ENCODE measurements at places on chromosomes 6 and 20.
A peak's percentile ranks its signal among the peaks of the same experiment; 100 is the strongest.

DNA sequence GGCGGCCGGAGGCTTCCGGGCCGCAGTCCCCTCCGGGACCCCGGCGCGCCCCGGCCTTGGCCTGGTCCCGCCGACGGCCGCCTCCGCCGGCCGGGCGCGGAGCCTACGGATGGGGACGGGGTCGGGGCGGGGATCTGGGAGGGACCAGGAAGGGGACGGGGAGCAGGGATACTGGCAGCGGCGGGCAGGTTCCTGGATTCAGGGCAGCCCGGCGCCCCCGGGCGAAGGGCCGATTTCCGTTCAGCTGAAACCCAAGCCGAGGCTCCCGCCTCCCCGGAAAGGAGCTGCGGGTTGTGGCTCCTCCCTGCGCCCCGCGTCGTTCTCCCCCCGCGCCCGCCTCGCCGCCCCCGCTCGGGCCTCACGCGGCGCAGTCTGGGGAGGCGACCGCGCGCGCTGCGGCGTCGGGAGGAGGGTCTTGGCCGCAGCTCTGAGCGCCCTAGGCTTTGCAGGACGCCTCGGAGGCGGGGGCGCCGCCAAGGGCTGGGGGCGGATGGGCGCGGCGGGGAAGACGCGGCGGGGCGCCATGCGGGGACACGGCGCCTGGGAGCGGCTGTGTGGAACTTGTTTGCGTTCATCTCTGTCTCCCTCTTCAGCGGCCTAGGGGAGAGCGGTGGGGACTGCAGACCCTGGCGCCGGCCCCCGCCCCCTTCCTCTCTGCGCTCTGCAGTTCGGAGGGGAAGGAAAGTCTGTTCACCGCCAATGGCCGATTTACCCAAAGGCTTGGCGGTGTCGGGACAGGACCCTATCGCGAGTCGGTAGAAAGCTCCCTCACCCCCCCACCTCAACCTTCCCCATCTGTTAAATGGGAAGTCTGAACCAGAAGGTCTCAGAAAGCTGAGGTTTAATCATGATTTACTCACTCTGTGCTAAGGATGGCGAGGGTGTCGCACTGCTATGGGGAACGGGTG is 22.7 kb upstream of the TMEM181 start:
- DNase-seq = peak; percentile 29

DNA sequence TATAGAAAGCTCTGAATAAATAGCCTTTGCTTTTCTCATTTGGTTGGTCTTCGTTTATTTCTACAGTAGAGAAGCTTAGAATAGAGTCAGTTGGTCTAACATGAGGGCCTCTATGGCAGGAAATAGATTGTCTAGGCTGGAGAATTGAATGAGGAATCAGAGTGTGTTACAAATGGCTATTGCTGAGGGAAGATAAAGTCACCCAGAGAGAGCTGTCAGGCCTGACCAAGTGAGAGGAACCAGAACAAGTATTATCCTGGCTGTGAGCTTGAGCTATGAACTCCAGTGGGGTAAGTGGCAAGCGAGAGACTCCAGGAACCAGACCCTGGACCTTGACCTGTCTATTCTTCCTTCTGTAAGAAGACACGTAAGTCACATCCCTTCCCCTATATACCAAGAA is 353.1 kb downstream of the CD83 start:
- DNase-seq = no peak

- DNase-seq = no peak
Measured at GRCh38 chr6:14134211-14134910, 16.8 kb downstream of the CD83 start.

- no peak for DNase-seq
Measured at GRCh38 chr6:82686719-82687118, 323.1 kb downstream of the TPBG start.

DNA sequence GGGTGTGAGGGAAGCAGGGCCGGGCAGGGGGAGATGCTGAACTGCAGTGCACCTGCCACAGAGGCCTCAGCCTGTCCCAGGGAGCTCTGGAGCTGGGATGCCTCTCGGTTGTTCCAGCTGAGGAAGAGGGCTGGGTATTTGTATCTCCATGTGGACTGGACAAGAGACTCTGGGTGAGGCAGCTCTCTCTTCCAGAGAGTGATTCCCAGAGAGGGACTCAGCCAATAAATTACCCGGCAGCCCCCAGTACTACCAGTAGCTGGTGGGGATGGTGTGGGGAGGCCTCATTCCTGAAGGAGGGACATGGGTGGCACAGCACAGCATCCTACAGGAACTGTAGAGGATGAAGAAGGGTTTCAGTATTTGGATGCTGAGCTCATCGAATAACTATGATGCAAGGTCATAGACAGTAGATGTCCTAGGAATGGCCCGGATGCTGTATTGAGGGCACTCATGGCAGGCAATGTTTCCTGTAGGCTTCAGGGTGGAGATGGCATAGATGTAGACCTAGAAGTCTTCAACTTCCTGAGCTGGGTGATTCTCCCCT is 1.4 kb downstream of the FGD2 start:
- no peak for DNase-seq

- no peak for DNase-seq
Measured at GRCh38 chr20:50297498-50298376, 107.1 kb downstream of the CEBPB start.

- DNase-seq = no peak
Measured at GRCh38 chr6:100491952-100492670, 27.4 kb upstream of the SIM1 start.

DNA sequence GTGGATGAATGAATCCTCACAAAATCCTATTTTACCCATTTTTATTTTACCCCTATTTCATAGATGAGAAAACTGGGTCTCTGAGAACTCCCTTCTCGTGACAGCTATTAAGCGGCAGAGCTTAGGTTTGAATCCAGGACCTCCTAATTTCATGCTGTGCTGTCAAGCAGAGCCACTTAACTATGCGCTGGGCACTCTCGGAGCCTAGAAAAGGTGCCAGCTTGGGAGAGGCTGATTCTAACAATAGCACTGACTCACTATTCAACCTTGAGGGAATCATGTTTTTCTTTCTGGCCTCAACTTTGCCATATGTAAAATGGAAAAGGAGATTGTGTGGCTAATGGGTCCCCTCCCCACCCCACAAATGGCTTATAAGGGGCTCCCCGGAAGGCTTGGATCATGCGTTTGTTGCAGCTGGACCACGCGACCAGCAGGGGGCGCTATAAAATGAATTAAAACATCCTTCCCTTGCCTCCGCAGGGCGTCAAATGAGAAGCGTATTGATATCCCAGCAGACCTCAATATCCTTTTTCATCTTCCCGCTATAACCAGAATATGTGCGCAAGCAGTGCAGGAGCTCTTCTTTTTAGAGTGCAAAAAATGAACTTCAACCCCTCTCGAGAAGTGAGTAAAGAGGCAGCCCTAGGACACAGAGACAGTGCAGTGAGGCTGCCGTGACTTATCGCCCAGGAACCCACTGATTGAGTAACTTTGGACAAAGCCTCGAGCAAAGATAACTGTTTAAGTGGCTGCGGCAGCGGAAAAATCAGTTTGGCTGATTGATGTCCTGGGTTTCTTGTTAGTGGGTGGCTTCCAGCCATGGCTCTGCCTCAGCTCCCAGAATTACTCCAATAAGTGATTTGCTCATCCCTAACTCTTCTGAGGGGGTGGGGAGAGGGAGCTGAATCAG is 12.8 kb upstream of the PDYN start:
- DNase-seq = peak; percentile 13

DNA sequence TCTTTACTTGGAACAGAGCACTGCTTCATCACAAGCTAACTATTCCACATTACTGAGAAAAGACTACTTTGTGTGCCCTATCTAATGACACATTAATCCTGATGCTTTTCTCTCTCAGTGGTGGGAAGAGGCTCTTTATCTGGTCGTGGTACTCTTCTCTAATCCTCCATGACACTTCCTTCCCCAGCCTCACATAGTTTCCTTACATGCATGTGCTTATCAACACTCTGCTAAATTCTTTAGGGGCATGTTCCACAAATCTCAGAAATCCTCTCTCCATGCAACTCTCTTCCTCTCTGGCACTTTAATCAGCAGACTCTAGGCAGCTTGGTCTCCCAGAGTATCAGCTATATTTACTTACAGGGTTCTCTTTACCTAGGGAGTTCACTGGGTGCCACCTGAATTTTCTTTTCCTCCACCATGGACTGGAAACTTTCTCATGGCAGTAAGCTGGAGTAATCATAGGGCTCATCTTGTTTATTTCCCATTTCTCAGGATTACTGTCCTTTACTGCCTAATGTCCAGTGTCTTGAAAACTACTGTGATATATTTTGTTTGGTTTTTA is 27.0 kb upstream of the SLC22A2 start:
- DNase-seq = no peak

GRCh38 chr20:57598491-57598890 is 21.7 kb downstream of the ZBP1 start:
- no peak for DNase-seq

DNA sequence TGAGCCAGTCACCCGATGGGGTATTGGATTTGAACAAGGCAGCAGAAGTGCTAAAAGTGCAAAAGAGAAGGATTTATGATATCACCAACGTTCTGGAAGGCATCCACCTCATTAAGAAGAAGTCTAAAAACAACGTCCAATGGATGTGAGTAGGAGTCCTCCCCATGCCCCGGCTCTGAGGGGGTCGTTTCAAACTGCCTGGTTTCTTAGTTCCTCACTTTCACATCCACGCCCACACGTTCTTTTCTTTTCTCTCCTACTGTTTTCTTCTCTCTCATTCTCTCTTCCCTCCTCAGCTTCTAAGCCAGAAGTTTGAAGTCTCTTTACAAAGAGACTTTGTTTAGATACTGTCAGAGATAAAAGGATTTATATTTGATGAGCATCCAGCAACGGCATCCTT is 53.0 kb upstream of the CDKAL1 start:
- DNase-seq = no peak

DNA sequence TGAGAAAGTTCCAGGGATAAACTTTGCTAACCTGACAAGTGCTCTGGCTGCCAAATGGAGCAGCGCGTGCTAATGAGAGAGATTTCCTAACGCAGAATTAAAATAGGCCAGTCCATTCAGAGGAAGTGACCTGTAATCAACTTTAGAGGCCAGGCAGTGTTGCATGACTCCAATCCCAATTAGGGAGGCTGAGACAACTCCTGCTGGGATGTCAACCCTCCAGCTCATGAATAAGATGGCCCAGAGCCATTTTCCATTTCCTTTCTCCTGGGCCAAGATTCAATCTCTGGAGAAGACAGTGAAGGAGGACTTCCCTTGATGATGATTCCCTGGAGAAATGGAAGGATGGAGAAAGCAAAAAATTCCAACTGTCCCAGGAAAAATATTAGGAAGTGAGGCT is 241.5 kb upstream of the RNF24 start:
- DNase-seq = no peak

DNA sequence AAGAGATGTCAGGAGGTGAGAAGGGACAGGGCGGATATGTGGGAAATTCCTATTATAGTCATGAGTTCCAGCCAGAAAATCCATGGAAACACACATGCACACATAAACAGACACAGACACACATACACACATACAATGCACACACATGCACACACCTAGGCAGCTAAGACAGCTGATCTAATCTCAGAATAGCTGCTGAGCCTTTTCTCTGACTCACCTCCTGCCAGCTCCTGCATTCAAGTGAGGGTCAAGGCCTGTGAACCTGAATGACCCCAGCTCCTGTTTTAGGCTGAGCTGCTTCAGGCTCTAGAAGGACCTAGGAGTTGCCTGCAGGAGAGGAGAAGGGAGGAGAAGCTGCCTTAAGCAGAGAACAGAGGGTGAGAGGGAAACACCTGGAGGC is 21.6 kb upstream of the RAET1L start:
- no peak for DNase-seq

- no peak for DNase-seq
Measured at GRCh38 chr6:162825597-162825996, 97.8 kb downstream of the PACRG start.

DNA sequence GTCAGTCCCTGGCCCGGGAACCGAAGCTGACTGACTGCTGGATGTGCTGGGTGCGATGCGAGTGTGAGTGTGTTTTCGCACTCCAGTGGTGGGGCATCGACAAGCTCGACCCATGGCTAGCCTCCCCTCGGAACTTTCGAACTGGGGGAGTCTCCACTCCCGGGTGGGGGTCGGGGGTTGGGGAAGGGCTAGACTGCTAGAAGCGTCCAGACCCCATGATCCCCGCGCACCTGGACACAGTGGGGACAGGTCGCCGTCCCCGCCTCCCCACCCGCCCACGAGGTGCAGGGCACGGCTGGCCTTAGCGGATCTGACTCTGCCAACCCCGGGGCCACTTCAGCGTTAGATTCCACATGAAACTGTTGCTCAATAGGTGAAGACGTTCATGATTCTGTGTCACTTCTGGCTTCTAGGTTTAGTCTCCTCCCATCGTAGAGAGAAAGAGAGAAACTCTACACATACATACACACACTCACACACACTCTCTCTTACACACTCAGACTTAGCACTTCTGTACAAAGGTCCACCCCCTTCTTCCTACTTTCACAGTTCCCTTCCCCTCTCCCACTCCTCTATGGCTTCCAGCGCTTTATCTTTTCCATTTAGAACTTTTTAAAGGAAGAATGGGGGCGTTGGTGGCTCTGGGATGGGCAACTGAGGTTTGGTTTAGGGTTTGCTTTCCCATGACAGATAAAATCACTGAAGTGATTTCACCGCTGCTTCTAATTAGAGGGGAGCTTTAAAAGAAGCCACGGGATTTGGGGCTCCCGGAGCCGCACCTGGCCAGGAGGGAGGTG is 5.1 kb upstream of the TFAP2A start:
- no peak for DNase-seq

DNA sequence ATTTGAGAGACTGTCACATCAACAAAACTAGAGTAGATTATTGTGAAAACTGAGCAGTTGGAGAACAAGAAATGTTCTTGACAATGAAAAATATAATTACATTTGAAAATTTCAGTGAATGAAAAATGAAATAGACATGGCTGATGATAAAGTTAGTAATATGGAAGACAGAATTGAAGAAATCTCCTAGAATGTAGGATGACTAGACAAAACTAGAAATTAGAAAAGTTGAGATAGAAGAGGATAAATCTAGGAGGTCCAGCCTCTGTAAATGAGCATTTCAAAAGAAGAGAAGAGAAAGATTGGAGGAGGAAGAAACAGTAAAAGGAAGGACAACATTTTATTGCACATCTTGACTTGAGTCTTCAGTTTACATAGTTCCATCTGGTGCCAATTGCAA is 178.7 kb downstream of the NFATC2 start:
- DNase-seq = no peak

DNA sequence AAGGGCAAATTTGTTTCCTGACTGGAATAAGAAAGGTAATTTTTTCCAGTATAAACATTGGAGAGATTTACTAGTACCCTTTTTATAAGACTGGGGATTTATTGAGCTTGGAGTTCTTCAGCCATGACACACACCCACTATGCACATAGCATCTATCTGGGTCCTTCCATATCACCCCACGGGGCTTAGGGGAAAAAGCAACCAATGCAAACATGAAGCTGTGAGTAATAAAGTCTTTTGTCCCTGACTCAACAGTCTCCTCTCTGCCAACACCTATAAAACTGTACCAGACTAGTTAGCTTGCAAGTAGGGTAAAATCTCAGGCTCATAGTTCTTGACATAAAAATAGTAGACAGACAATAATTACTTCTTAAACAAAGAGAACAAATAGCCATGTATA is 23.4 kb downstream of the COL21A1 start:
- DNase-seq = no peak

GRCh38 chr6:111870051-111870741 is 3.1 kb downstream of the FYN start:
- peak; percentile 39 for DNase-seq

- DNase-seq = no peak
Measured at GRCh38 chr6:2725999-2726567, 24.6 kb downstream of the MYLK4 start.

GRCh38 chr6:150361876-150362275 is 6.9 kb upstream of the IYD start:
- DNase-seq = no peak

GRCh38 chr6:17504005-17504404 is 96.1 kb upstream of the FAM8A1 start:
- DNase-seq = no peak

- no peak for DNase-seq
Measured at GRCh38 chr6:11207199-11207968, 25.1 kb downstream of the NEDD9 start.
